NCI-H2029 treated with DMSO at 0.1 percent for 48 hours (cell line): ENCODE measurements at places on chromosomes 7 and 10.

DNA sequence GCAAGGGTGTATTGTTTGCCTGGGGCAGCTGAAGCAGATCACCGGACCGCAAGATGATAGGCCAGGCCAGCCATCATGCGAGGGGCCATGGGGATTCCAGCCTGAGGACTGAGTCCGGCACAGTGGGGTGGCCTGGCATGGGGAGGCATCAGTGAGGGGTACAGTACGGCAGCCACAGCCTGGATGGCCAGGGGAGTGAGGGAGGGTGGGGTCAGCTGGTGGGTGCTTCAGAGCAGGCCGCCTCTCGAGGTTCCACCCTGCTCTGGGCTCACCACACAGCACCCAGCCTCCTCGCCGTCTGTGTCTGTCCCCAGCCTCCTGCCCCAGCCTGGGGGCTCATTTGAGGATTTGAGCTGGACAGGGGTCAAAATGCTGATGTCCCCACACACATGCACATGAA lies 508.5 kb upstream of the FOXK1 start:
- no peak for DNase-seq

DNA sequence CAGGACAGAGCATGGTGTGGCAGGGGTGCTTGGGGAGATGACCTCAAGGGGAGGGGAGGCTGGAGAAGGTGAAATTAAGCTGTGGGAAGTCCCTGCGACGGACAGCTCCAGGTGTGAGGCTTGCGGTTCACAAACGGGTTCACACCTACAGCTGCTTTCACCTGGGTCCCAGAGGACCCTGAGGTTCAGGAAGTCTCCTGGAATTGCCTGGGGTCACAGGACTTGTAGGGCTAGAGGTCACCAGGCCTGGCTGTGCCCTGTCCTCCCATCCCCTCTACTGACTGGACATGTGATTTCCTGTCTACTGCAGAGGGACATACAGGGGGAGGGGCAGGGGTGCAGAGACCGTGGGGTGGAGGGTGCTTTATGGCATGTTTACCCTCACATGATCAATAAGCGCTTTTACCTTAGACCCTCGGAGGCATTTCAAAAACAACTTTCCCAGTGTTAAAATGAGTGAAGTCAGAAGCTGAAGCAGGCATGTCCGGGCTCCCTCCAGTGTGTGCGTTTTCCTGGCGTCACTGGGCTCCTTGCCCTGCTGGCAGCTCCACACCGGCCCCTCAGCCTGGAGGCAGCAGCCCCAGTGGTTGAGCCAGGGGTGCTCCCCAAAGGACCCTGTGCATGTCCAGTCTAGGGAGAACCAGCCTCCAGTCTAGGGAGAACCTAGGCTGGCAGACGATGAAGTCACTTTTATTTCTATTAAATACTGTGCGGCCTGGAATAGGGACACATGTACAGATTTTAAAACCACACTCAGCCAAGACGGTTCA lies 66.6 kb upstream of the IGFBP3 start:
- DNase-seq: no peak

DNA sequence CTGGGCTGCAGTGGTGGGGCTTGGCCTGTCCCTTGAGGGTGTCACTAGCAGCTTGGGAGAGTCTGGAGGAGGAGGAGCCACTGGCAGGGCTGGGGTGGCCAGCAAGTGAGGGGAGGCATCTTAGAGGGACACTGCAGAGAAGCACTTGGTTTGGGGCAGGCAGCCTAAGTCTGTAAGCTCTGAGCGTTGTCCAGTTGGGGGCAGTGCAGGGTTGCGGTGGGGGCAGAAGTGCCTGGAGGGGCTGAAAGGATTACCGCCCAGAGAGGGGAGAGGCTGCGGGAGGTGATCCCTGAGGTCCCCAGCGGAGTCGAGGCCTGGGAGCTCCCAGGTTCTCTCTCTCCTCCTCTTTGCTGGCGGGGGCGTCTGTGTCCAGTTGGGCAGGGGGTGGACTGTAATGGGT lies 7.4 kb downstream of the ADCYAP1R1 start:
- no peak for DNase-seq

GRCh38 chr10:88901206-88901983 lies 21.4 kb downstream of the STAMBPL1 start:
- DNase-seq: no peak

- no peak for DNase-seq
Measured at GRCh38 chr7:12800486-12800885, 113.1 kb downstream of the ARL4A start.

DNA sequence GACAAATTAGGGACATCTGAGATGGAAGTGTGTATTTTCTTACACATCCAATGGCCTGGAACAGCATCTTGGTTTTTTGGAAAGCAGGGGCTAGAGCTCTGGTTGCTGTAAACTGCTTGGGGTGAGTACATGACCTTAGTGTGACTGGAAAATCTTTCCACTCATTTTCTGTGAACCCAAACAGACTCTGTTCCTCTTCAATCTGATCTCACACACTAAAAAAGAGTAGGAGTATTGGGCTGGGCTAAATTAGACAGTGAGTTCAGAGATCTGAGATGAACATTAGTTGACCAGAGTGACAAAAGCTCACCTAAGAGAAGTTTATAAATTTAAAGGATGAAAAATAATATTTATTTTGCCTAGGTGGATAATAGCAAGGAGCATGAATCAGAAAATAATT lies 59.2 kb downstream of the OR13A1 start:
- DNase-seq: no peak

GRCh38 chr10:102389894-102390293 lies 5.6 kb upstream of the NFKB2 start:
- DNase-seq: no peak

GRCh38 chr10:125231116-125231812 lies 70.9 kb upstream of the CTBP2 start:
- no peak for DNase-seq

DNA sequence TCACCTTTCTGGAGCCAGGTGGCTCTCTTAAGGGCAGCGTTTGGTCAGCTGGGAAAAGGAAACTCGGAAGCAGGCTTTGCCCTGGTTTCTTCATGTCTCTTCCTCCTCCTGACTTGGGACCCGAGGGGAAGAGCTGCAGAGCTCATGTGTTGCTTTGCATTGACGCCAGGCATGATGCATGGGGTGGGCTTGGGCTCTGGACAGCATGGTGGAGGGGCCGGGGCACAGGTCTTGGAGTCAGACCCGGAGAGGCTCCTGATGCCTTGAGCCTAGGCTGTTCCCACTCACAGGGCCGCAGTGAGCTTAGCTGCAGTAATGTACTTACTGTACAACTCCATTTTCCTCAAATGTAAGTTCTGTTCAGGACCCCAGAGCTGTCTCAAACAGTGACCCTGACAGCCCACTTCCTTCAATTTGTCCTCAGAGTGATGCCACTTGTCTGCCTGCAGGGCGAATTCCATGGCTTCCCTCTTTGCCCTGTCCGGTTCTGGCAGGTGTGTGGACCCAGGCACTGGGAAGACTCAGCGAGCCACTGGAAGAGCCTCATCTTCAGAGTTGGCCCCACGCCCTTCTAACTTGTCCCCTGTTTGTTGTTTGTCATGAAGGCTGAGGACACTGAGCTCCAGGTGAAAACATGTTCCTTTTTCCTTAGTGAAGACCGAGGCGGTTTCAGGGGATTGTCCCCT lies 50.2 kb downstream of the ZNF467 start:
- DNase-seq: no peak

DNA sequence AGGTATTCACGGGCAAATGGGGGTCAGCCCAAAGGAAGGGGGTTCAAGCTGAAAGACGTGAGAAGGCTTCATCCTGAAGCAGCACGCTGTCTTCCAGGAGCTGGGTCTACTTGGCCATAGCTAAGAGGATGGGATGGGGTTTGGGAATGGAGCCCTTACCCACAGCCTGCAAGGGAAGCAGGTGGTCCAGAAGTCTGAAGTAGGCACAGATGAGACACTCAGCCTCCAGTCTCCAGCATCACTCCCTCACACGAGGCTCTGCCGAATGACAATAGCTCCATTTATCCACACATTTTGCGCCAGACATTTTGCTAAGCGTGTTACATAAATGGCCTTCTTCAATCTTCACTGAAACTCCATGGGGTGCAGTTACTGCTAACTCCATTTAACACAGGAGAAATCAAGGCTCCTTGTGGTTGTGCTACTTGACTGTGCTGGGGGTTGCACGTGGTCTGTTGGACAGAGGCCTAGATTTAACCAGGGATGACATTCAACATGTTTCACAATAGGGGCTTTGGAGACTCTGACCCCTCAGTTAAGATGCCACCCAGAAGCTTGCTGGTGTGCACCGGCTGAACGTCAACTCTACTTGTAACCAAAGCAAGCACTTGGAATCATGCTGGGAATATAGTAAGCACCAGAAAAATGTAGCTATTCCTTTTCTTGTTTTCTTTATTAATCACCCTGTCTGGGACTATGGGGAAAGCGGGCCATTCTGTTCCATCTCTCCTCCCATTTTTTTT lies 85.3 kb downstream of the FAM241B start:
- DNase-seq: no peak

GRCh38 chr7:516606-517456 lies 2.8 kb downstream of the PDGFA start:
- no peak for DNase-seq

DNA sequence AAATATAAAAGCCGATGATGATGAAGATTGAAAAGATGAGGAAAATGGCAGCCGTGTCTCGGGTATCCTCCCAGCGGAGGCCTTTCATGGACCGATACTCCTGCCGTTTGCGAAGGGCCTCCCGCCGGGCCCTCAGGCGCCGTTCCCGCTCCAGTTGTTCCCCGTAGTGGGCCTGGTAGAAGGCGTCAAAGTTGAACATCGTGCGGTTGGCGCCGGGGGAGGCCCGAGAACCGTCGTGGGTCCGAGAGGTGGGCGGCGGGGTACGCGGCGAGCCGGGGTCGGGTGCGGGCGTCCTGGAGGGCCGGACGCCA lies 553 bp downstream of the DNAJC30 start:
- DNase-seq: no peak

- DNase-seq: no peak
Measured at GRCh38 chr7:157437519-157438061, 100.8 kb downstream of the DNAJB6 start.

DNA sequence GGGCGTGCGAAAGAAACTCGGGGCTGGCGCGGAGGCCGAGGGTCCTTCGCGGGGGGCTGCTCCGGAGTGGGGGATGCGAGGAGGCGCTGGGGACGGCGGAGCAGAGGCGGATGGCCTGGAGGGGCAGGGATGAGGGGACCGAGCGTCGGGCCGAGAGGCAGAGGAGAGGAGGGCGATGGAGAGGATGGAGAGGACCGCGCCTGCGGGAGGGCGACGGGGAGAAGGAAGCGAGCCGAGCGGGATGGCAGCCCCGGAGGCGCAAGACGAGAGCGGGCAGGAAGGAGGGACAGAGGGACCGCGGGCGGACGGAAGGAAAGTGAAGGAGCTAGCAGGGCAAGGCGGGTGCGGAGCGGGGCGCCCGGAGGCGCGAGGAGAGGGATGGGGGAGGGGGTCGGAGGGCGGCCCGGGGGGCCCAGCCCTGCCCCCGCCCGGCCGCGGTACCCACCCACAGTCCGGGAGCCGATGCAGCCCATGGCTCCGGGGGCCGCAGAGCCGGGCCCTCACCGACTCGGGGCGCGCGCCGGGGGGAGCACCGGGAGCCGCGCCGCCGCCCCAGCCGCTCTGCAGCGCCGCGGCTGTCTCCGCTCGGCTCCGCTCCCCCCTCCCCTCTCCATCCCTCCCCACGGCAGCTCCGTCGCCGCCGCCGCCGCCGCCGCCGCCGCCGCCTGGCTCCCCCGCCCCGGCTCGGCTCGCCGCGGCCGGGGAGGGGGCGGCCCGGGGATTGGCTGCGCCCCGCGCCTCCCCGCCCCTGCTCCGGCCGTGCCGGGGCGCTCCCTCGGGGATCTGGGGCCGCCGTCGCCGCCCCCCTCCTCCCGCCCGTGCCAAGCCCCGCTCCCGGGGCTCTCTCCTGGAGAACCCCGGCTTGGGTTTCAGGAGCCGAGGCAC lies at the start of gene FAM131B:
TSS of gene FAM131B (minus strand) at position 583 of the 885 bp plus-strand sequence. CDS start at position 473, 110 bp downstream.
- no peak for DNase-seq

GRCh38 chr7:1940402-1940786 lies 270.3 kb downstream of the ELFN1 start:
- no peak for DNase-seq

GRCh38 chr10:75111365-75111906 lies at the start of gene SAMD8:
Gene SAMD8, plus strand, starts transcription at chr10:75111656. Its CDS starts 38,873 bp downstream, at chr10:75150529.
- peak; percentile 49 for DNase-seq
